ENCODE measurements at places on chromosomes 6 and 20. TPM values are rescaled to one million over a fixed set of nuclear protein-coding genes. Genes with fewer than 3 reads are reported as not detected.
A peak's percentile ranks its signal among the peaks of the same experiment; 100 is the strongest.

The PM20D2 gene
- 15.5 TPM for total RNA-seq

The HFE gene
- 3.5 TPM for total RNA-seq

The ZBTB12 gene
- total RNA-seq, result 1.8 TPM

The CD83 gene
- total RNA-seq, result 10.3 TPM

DNA sequence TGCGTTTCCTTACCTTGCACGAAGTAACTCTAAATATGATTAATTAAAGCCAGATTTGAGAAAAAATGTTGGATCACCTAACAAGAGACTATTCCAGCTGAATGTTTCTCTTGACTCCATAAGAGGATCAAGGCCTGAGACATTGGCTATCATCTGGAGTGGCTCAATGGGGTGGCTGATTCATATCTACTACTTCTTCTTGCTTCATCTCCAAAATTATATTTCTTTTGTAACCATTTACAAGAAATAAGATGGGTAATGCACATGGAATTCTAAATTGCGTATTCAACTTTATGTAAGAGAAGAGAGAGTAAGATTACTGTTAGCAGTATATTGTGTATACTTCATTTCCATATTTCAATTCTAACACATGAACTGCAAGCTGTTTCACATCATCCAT is 819.0 kb upstream of the EYS start:
- no peak for DNase-seq

DNA sequence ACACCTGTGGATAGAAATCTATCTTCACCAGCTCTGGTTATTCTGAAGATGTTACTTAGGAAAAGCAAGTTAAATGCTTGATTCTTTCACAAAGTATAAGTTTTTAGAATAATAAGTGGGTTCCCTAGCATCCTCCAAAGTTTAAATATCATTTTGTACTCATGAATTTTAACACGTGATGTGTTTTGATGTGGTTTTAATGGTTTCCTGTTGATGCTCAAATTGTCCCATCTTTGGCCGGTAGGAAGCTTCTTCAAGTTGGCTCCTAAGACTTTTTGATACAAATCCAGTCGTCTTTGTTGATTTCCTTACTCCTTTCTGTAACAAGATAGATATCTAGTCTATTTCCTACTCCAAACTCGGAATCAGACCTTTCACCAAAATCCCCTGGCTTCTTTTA is 94.5 kb upstream of the STXBP5 start:
- DNase-seq, result peak; percentile 7

GRCh38 chr6:3565291-3565690 is 108.4 kb upstream of the SLC22A23 start:
- DNase-seq, result no peak

DNA sequence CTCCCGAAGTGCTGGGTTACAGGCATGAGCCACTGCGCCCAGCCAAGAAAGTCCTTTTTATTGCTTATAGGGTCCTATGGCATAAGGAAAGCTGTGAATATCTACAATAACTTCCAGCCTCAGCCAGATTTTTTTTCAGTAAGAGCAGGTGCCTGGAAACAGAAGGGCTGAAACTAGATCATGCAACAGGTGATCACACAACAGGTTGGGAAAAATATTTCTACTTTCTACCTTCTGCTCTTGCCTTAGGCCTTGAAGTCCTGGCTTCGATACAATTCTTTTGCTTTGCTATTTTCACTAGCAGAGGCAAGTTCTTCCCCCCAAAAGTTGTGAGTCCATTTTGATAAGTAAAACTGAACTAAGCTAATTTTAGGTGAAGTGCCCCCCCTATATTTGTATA is 9.7 kb upstream of the FBXO30 start:
- no peak for DNase-seq

GRCh38 chr20:41045671-41046070 is 17.0 kb downstream of the TOP1 start:
- DNase-seq, result no peak

DNA sequence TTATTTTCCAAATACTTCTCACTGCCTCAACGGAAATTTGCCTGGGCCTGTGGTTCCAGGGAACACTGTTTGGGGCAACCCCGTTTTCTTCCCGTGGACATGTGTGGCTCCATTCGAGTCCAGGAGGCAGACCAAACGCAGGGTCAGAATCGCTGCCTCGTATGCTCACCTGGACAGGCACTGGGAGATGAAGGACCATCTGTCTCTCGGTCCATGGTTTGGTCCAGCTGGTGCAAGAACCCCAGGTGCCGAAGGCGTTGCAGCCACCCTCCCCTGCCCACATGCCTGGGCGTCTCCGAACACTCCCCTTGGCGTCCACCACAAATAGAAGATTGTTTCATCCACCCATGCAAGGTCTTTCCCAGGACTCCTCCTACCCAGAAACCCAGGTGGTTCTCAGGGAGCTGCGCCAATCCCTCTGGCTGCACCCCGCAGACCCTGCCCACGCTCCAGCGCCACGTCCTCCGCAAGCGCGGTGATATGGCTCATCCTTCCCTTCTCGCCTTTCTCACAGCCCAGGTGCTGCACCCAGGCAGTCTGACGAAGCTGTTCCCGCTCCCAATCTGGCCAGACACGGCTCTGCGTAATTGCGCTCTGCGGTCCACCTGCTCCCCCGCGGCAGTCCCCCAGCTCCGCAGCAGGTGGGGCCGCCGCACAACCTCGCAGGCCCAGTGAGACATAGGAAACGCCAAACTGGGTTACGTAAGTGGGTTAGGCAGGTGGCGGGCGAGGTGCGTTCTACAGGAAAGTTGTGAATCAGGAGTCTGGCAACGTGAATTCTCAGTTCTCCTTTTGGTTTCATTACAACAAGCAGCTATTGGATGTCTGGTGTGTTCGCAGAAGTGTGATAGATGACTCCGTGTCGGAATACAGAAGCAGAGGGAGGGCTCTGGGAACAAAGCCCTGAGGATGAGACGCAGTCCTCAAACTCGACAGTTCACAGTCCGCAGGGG is 146.2 kb upstream of the ECI2 start:
- DNase-seq, result no peak

DNA sequence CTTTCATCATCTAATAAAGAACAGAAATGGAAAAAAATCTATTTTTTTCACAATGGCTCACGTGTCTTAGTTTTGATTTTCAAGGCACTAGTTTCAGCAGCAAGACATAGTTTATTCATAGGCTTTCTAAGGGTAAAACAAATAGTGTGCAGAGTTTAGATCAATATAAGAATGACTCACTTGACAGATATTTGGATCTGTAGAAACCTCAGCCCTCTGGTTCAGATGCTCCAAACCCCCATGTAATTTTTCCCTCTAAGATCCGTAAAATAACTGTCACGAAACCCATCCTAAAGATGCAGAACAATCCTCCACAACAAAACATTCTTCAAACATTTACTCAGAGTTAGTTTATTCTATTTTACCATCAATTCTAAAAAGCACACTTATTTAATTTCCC is 43.4 kb downstream of the IYD start:
- DNase-seq, result no peak

- DNase-seq, result no peak
These were observed 41.1 kb upstream of the GTSF1L start for GRCh38 chr20:43767686-43768474.

- DNase-seq, result no peak
These were observed 46.9 kb upstream of the TRERF1 start for GRCh38 chr6:42498473-42499128.

DNA sequence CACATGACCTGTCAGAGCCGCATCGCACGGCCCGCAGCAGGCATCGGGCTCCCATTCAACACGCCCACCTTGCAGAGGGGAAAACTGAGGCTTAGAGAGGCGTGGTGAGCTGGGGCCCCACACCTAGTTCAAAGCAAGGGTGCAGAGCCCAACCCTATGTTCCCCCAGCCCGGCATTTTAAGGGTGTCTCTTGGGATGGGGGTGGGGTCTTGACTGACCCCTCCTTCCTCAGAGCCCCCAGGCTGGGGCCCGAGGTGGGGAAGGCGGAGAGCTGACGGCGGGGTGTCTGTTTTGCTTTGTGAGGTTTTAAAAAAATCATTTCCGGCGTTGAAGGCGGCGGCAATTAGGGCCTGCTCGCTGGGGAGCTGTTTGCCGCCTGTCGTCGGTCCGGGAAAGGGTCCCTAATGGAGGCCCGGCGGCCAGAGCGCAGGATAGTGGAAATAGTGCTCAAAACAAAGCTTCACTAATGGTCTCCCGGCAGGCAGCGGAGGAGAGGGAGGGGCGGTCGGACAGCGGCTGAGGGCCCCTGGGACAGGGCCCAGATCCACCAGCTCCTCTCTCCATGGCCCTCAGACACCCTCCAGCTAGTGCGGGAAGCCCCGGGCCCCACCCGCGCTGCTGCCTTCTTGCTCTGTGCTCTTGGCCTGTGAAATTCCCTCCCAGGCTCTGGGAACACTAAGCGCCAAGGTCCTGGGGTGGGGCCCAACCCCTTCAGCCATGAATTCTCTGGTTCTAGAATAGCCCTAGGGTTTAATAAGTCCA is 11.9 kb downstream of the VSTM2L start:
- DNase-seq, result peak; percentile 34
